ENCODE measurements at places on chromosomes 2 and 18.

DNA sequence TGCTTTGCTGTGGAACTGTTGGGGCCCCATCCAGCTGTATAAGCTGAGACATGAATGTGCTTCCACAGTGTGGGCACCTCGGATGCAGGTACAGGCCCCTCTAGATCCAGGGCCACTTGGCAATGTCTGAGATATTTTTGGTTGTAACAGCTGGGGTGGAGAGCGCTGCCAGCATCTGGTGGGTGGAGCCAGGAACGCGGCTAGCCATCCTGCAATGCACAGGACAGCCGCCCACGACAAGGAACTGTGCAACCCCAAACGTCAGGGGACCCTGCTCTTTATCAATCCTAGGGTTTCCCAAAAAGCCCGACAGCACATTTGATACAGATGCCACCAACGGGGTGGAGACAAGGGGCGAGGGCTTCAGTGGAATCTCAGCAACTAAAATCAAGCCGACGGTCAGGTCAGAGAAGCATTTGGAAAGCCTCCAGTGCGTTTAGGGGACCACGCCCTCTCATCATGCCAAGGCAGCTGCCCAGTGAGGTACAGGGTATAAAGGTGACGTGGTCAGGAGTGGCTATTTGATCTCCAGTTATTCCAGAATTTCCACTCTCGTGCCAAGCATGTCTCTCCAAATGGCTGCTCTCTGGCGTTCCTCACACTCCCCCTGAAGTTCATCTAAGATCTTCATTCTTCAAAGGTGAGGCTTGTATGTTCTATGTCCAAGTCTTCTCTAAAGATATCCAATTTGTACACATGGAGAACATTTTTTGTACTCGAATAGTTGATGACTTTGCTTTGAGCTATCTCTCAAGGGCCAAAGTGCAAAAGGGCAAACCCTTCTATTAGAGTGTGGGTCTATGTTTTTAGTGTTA is 55.7 kb downstream of the LRRFIP1 start:
- DNase-seq: no peak

- no peak for DNase-seq
These were observed 88.7 kb upstream of the MEIS1 start for GRCh38 chr2:66346231-66346664.

DNA sequence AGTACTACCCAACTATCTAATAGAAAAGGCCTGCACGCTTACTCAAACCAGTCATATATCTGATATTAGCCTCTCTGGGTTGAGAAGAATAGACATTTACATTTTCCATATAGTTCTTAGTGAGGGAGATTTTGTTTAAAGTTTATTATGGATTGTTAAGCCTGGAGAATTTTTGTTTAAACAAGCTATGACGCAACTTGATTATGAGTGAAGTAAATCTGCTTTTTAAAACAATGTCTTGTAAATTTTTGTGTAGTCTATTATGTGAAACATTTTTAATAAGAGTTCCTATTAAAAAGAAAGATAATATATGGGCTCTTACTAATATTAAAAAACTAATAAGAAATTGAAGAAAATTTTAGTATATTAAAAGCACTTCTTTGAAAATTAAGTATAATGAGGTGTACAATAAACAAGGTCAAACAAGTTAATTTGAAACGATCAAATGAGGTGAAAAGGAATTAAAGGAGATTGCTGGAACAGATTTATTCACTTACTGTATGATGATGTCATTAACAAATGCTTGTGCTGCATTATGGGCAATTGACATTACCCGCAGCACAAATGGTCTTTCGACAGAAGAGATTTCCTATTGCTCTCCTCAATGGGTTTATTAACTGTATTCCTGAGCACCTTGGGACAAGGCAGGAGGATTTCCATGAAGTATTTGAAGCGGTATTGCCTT is 229.2 kb upstream of the SMIM21 start:
- no peak for DNase-seq

- DNase-seq: no peak
These were observed at the start of gene ANKRD30B for GRCh38 chr18:14747513-14748474. Gene ANKRD30B, plus strand, starts transcription at chr18:14748172. Its CDS starts 248 bp downstream, at chr18:14748420.

- DNase-seq: no peak
These were observed 8.4 kb downstream of the L3MBTL4 start for GRCh38 chr18:6406075-6406909.

- no peak for DNase-seq
These were observed 298.5 kb downstream of the PAX3 start for GRCh38 chr2:222000326-222000725.

DNA sequence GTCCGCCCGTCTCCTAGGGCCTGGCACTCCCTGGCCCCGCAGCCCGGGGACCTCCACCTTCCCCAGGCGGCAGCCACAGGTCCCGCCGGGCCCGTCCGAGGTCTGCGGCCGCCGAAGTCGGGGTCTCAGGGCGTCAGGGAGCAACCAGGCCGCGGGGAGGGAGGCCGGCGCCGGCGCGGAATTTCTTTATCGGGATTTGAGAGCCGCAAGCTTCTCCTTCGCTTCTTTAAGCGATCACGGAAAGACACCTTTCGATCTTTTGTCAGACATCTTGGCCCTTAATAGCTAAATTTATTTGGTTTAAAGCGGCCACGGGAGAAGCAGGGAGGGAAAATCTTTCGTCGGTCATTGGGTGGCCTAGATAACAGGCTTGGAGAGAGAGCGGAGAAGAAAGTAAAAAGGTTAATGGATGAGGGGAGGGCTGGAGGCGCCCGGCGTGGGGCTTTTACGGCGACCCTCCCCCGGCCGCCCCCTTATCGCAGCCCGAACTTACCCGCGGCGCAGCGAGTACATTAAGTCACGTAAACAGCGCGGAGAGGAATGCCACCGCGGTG is 4.3 kb upstream of the GATA6 start:
- DNase-seq: no peak

- DNase-seq: no peak
These were observed 310.9 kb downstream of the PRKCE start for GRCh38 chr2:45962177-45962921.

GRCh38 chr2:19125901-19126680 is 232.3 kb downstream of the OSR1 start:
- no peak for DNase-seq

DNA sequence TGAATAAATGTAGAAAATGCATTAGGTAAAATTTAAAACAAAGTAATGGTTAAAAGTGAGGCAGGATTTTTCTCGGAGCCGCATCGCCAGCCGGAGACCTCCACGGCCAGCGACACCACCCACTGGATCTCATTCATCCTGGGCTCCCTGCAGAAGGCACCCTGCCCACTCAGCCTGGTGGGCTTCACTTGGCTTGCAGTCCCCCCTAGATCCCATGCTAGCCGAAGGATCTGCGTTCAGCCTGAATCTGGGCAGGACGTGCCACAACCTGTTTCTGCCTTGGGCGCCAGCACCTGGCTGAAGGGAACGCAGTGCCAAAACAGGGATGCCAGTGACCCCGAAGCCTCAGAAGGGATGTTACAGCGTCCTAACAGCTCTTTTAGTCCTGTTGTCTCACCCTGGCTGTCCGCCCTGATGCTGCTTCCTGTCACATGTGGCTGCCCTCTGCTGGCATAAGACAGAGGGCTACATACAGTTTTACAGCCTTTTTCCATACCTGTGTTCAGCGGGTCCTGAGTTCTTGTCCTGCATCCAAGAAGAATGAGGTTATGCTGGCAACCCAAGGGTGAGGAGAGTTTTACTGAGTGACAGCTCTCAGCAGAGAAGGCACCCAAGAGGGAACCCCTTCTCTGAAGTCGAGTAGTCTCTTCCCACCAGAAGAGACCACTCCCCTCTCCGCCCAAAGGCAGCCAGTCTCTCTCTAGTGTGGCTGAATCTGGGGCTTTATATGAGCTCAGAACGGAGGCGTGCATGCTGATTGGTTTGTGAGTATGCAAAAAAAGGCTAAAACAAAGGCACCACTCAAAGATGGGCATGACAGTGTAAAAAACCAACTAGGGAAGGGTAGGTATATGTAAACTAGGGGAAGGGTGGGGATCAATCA is 173.1 kb upstream of the GYPC start:
- no peak for DNase-seq

- no peak for DNase-seq
These were observed 28.7 kb downstream of the MYT1L start for GRCh38 chr2:2302359-2302758.

DNA sequence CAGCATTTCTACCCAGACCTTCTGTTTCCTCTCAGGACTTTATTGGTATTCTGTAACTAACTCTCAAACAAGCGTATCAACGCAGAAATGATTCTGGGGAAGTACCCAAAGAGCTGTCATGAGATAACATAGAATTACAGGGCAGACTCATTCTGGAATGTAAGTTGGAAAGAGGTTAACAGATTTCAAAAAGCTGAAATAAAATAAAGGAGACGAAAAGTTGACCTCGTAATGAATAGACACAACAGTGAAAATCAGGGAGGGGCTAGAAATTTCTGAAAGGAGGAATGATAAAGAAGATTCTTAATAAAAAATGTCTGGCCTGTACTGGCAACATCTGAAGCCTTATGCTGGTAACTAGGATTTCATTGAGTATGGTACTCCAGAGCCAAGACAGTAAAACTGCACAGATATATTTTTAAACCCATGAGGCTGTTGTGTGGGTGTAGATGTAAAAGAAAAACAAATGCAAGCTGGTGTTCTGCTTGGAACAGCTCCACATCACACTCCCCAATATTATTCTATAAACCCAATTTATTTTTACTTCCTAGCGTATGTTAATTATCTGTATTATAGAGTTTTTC is 23.9 kb downstream of the RBMS1 start:
- DNase-seq: no peak

DNA sequence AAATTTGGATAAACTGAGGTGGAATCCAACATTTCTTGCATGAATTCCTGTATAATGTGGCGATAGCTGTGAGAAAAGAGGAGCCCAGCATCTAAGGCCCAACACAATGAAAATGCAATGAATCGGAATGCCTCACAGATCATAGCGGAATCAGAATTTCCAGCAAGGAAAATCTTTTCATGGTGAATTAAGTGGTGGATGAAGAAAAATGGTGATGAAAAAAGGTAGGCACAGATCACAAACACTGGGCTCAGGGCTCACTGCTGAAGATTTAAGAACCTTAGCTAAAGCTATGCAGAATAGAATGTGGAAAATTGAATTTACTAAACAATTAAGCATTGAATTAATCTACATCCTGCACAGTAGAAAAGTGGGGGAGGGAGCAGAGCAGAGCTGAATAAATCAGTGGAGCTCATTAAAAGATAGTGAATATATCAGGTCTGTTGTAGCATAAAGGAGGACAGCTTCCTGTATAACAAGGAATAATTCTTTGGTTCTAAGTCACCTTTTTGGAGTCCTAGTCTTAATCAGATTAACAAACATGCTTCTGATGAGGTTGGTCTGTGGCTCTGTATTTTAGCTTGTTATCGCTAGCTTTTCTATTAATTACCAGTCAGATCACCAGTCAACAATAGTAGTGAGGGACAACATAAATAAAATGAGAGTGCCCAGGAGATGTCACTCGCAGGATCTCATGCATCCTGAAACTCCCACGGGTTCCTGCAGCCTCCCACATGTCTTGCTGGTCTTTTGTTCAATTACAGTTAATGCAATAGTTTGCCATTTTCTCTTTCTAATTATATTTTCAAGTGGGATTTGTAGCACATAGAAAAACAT is 27.0 kb downstream of the MEIS1 start:
- DNase-seq: no peak

DNA sequence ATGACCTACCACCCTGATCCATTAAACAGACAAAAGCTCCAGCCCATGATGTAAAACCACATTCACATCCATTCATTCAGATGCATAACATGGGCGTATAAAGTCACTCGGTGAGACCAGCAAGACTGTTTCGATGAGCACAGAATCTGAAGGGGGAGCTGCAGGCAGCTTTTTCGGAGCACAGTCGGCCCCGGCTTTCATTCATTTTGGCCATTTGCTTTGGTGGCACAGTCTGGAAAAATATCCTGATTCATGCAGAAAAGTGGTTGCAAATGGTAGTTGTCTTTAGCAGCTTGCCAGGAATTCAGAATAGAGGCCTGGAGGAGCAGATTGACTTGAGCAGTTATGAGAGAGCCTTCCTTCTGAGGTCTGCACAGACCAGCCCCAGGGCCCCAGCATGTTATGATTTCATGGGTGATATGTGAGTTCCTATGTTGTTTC is 11.2 kb downstream of the ARID5A start:
- no peak for DNase-seq

- peak; percentile 91 for DNase-seq
These were observed 2.4 kb downstream of the PNKD start for GRCh38 chr2:218272531-218273212.

DNA sequence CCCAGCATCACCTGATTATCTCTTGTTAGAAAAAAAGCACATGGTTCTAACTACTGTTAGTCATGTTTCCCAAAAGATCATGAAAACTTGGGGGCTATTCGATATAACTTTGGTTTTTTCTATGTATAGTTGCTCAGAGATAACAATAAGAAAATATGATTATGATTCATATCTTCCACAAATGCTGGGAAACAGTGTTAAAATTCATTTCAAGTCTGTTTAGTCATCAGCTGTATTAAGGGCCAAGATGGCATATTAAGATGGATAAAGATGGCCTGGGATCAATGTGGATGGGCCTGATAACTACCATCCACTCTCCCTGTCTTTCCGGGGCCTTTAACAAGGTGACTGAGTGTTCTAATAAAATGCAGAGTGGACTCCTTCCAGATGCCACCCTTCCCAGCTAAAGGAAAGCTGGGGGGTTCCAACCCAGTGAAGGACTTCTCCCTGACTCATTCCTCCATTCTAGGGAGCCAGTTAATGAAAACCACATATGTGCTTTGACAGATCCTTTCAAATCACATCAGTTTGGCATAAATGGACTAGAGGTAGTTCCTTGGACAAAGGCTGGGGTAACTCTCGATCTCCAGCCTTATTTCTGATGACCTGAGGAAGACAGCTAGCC is 221.6 kb downstream of the VAPA start:
- DNase-seq: no peak

DNA sequence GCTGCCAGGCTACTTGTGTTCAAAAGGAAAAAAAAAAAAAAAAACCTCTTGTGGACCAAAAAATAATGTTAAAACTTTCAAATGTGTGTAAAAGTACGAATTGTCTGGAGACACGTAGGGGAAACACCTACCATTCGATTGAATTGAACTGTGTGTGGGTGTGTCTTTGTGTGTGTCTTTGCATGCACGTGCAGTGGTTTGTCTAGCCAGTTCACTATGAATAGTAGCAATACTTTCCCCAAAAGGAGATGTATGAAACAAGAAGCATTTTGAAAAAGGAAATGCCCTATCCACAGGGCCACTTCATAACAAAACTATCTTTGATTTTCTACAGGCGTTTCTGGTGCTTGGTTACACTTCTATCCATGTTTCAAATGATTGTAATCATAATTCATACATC is 186.8 kb downstream of the RPRM start:
- no peak for DNase-seq

All from hematopoietic multipotent progenitor cell treated with erythropoietin and hydrocortisone succinate and interleukin-3 and kit ligand, for 15 days (in vitro differentiated cells).